ENCODE measurements at places on chromosomes 1 and 21.

GRCh38 chr1:92519043-92519442, 32.3 kb upstream of the GFI1 start:
- DNase-seq: no peak

GRCh38 chr1:25550683-25551310, 7.4 kb downstream of the LDLRAP1 start:
- DNase-seq: no peak

GRCh38 chr21:16186742-16187141, 457.0 kb downstream of the USP25 start:
- DNase-seq: no peak

- DNase-seq: no peak
Measured at GRCh38 chr1:147243841-147244240, 1.4 kb downstream of the CHD1L start.

DNA sequence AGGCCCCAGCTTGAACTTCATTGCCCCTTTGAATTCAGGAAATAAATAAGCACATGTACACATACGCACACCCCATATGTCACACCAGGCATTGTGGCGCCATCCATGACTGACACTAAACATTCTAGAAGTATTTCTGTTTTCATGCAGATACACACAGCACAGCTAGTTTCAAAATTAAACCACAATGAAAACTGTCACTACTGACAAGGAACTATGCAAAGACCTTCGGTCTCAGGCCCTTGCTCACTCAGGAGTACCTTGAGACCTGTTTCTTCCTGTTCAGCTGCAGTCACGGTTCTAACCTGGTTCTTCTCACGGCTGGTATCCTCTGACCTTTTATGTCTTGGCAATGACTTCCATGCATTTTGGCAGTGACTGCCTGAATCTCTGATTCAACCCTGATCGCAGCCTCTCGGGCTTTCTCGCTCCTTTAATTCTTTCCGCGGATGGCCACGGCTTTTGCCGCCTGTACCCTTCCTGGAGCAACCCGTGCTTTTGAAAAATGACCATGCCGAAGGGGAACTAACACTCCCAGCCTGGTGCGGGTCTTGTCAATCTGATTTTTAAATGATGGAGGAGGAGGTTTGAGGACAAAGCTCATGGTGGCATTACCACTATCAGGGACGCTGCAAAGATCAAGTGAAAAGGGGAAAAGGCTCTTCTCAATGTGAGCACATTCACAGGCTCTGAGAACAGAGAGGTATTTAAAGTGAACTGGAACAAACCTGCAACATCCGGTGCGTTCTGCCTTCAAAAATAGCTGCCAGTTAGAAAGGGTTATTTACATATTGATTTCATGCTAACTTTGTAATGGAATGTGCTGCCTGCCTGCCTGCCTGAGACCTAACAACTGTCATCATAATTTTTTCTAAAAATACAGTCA, 384.6 kb downstream of the RRAGC start:
- no peak for DNase-seq
